ENCODE measurements at places on chromosomes 6 and 20.
A peak's percentile ranks its signal among the peaks of the same experiment; 100 is the strongest.

GRCh38 chr20:41443691-41444090, 77.1 kb upstream of the EMILIN3 start:
- no peak for DNase-seq

GRCh38 chr6:145960918-145961589, 3.1 kb downstream of the SHPRH start:
- DNase-seq: no peak

GRCh38 chr6:30157999-30158398, 3.0 kb downstream of the TRIM10 start:
- no peak for DNase-seq

DNA sequence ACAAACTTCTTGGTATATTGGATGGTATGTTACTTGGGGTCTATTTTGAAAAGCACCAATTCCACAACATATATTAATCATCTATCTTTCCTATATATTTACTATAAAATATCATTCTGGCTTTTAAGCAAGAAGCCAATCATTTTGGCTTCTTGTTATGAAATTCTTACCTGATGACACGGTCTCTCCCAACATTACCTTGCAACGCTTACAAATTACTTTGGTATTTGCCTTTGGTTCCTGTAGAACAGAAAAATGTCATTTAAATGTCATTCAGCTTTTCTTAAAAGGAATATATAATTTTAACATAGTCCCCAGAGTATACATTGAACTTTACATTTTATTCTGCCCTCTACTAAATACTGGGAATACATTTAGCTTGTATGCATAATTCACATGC, 27.4 kb downstream of the UBE3D start:
- DNase-seq: peak; percentile 58

GRCh38 chr6:114377881-114378280, 35.1 kb upstream of the HS3ST5 start:
- DNase-seq: no peak

DNA sequence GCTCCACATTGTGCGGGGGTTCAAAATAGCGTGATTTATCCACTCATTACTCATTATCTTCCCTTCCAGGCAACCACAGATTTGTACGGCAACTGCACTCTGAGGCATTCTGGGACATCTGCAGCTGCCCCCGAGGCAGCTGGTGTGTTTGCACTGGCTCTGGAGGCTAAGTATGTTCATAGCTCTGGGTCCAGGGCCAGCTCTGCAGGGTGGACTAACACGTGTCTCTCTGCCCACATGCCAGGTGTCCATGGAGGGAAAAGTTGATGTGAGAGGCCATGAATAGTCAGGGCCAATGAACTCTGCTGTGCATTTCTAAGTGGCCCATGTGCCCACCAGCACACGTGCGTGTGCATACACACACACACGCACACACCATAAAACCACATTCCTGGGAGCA, 74.9 kb downstream of the BFSP1 start:
- no peak for DNase-seq

Data from epithelial cell of esophagus (primary cell).